ENCODE measurements at places on chromosomes 4 and X.

- DNase-seq, result no peak
Observed at GRCh38 chrX:140500441-140500840, 4.4 kb downstream of the SOX3 start.

- DNase-seq, result no peak
Observed at GRCh38 chr4:146269228-146269653, 54.9 kb downstream of the REELD1 start.

DNA sequence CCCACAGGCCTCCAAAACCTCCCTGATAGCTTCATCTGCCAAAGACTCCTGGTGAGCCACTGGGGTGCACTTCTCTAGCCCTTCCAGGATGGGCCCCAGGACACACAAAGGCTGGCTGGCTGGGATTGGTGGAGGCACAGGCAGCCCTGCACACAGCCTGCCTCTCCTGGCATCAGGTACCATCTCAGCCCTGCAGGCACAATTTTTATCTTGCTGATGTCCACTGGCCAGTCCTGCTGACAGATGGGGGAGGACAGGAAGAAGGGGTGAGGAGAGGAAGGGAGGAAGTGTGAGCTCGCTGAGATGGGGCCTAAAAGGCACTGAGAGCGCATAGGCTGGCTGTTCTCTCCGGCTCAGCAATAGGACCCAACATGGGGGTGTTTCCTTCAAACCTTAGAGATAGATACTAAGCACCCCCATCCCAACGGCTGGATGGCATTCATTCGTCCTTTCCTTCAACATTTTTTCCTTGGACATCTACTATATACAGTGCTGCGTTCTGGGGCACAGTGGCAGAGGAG, 92.7 kb downstream of the PJA1 start:
- DNase-seq, result no peak

- DNase-seq, result no peak
Observed at GRCh38 chrX:122913764-122914163, 270.3 kb upstream of the GRIA3 start.

- no peak for DNase-seq
Observed at GRCh38 chr4:74758551-74759145, 35.7 kb downstream of the BTC start.

GRCh38 chr4:57148831-57149505, 38.8 kb upstream of the IGFBP7 start:
- peak; percentile 76 for DNase-seq

DNA sequence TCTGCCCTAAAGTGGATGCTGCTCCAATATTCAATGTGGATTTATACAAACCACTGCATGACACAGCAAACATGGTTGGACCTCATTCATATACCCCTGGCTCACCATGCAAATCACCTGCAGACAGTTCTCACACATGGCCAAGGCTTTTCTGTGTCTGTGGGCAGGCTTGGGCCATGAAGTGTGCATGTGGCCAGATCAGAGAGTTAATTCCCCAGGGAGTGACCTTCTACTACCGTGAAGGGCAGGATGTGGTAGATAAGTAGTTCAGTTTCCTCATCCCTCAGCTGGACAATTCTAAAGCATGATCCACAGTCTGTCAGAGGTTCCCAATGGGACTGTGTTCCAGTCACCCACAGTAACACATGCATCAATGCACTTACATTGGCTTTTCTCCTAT, 24.6 kb upstream of the BCLAF3 start:
- DNase-seq, result no peak

DNA sequence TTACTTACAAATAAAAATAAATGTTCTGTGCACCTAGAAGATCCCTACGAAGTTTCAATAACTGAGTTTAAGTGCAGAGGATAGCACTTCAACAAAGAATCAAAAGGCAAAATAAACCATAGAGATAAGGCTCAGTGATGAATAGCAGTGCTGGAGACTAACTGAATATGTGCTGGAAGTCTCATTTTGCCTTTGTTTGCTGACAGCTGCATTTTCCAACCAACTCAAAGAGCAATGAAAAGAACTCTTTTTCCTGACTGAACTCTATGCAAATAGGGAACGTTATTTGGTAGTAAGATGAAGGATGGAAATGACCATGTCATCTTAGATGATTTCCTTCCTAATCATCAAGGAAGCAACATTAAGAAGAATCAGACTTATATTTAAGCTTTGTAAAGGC, 32.7 kb upstream of the ADH7 start:
- DNase-seq, result no peak

- DNase-seq, result no peak
Observed at GRCh38 chr4:108035691-108036090, 46.0 kb downstream of the HADH start.

DNA sequence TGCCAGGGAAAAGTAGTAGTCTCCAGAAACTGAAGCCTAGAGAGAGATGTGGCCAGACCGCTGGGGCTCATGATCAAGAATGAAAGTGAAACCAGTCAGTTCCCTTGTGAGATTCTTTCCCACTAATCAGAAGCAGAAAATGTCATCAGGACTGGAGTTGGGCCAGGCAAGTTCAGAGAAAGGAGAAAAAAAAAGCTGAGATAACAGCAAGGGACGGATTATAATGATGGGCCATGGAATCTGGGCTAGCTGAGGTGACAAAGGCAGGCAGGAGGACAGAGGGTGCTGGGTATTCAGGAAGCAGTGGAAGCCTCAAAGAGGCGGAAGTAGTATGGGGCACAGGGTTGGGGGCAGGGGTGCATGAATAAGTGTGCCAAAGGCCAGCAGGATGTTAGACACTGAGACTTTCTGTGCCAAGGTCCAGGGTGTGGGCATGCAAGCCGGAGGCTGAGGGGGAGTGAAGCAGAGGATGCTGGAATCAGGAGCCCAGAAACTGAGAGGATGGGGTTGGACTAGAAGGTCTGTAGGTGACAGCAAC, 2.5 kb downstream of the CXorf38 start:
- DNase-seq, result peak; percentile 65

DNA sequence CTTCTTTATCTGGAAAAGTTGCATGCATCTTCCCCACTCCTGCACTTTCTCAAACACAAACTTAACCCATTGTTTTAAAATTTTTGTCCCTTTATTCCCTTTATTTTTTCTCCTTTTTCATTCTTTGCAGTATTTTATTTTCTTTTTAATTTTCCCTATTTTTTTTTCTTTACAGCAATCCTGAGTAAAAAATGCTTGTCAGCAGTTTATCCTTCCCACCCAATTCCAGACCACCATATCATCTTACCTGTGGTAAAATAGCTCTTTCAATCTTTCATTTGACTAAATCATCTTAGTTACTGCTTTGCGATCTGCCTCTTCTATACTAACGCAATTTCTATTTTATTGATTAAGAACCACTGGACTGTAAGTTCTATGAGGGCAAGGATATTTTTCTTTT, 450.5 kb downstream of the KLHL4 start:
- no peak for DNase-seq

DNA sequence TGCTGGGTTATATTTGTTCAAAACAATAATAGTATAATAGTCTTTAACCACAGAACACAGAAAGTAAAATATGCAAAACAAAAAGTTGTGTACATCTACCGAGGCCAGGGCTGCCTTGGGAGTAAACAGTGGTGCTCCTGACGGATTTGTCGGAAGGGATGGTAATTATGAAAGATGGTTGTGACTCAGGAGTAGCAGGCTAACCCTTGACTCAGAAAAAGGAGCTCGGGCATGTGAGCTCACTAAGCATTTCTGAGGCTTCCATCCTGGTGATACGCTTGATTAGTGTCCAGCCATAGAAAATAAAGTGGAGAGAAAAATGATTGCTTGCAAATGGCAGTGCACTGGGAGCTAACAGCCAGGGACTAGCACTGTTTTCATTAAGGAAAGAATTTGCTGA, 53.2 kb upstream of the SPANXB1 start:
- DNase-seq, result no peak

GRCh38 chr4:1043651-1044468, 32.4 kb downstream of the FGFRL1 start:
- peak; percentile 99 for DNase-seq

DNA sequence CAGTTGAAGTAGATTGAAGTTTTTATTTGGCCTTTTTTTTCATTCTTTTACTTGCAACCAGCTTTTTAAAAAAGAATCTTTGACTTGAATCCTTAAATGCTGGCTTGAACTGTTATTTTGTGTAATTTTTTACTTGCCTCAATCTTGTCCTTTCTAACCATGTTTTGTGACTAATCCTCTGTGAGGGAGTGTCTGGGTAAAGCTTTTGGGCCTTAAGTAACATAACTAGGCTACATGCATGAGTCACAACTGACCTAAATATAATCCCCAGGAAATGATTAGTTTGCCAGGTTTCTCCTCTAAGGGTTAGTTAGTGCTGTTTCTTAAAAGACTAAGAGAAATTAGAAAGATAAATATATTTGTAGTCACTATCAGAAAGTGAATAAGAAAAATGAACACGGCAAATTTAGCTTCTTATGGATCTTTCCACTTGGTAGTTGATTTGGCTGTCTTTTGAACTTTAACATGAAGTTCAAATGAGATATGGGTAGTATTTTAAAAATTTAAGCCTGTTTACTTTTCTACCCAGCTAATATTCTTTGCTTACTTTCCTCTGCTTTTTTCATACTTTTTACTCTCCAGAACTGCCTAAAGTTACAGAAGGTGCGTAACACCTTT, 13.0 kb downstream of the EXOC1 start:
- peak; percentile 91 for DNase-seq

DNA sequence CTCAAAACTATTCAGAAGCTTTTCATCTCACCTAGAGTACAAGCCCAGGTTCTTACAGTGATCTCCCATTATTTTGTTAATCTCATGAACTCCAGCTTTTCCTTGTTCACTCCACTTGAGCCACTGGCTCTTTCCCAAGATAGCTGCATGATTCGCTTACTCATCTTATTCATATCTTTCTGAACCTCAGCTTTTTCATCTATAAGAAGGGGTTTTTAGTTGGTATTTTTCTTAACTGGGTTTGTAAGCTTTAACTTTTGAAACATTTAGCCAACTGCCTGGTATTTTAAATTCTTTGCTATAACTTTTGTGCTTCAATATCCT, 24.0 kb downstream of the GIMD1 start:
- DNase-seq, result peak; percentile 43

All from fibroblast of skin of right quadriceps (primary cell).